ENCODE measurements at places on chromosomes 2 and 18.

DNA sequence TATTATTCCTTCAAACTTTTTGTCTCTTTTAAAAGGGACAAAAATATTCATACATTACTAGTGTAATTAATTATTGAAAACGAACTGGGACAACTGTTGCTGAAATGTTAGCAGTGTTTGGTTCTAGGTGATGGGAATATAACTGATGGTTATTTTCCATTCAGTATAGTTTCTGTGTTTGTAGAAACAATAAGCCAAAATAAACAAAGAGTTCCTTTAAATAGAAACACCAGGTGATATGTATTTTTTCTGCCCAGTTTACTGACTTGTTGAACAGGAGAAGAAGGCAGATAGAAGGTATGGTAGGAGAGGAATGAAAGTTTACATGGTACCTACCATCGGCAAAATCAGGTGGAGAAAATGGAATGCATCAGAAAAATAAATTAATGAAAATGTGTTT is 74.2 kb downstream of the LYPD6B start:
- DNase-seq: no peak

DNA sequence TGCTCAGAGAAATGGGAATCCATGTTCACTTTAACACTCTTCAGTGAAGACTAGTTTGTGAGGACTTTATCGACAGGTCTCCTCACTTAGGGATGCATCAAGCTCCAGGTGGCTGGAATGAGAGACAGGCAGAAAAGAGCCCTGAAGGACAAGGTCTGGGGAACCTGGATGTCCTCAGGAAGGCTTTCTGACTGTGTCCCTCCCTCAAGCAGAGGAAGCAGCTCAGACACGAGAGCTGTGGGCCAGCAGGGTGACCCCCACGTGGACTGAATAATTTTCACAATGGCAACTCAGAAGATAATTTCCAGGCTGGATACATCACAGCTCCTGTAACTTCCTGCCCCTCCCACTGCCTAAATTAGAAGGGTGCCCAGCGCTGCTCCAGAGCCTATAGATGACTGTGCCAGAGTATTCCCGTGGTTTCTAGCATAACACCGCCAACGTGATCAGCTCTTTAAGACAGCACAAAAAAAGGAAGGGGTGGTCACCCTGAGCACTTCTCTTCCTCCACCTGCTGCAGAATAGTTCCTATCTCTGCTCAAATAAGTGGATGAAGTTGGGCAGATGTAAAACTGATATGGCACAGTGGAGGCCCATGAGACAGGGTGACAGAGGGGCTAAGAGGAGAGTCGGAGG is 25.7 kb upstream of the NCK2 start:
- DNase-seq: no peak

GRCh38 chr2:85266146-85267041 is 61.4 kb downstream of the TGOLN2 start:
- DNase-seq: no peak

DNA sequence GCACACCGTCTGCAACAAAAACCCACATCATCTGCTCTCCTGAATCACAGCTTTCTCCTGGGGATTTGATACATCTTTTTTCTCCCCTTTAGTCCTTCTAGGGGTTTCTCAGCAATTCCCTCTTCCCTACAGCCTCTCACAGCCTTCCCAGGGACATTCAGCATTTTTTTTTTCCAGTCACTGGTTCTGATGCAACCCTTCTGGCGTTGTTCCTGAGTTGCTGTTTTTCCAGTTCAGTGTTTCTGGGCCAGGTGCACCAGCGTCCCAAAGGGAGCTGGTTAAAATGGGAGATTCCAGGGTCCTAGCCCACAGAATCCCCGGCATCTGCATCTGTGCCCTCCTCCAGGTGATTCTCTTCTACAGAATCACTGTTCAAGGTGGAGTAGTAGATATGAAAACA is 36.1 kb downstream of the ADCY3 start:
- no peak for DNase-seq

DNA sequence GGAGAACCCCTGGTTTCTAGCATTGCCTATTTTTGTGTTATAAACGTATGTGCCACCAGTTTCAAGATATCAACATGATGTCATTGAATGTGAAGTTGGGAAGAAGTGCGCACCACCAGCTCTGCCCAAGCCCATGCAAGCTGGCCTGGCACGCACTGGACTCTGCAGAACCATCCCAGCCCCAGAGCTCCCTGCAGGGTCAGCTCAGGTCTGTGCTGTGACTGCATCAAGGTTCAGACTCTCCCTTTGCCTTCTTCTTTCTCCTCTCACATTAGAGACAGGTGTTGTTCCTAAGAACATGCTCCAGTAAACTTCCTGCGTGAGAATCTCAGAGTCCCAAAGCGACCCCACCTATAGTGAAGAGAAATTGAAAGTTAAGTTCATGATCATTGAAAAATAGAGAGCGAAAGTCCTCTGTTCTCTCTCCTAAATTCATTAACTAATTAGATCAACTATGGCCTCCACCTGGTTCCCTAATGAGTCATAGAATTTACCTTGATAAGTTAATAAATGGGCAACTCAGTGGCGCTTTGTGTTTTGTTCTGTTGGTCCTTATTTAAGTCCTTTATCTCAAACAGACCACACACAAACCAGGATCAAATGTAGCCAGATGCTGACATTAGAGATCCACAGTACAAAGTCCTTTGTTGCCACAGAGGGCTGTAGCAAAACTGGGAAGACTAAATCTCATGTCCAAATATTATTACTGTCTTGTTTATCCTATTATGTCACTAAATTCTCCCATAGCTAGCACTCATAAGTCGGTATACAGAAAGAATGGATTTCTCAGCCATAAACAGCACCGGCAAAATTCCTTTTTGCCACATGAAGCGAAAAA is 432.3 kb downstream of the STK39 start:
- DNase-seq: no peak

DNA sequence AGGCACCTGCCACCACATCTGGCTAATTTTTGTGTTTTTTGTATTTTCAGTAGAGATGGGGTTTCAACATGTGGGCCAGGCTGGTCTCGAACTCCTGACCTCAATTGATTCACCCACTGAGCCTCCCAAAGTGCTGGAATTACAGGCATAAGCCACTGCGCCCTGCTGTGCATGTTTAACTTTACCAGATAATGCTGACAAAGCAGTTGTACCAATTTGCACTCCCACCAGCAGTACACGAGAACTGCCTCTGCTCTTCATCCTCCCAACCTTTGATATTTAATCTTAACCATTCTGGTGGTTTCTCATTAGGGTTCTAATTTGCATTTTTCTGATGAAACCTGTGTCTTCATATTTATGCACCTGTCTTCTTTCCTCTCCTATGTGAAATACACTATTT is 12.0 kb upstream of the DYM start:
- no peak for DNase-seq

DNA sequence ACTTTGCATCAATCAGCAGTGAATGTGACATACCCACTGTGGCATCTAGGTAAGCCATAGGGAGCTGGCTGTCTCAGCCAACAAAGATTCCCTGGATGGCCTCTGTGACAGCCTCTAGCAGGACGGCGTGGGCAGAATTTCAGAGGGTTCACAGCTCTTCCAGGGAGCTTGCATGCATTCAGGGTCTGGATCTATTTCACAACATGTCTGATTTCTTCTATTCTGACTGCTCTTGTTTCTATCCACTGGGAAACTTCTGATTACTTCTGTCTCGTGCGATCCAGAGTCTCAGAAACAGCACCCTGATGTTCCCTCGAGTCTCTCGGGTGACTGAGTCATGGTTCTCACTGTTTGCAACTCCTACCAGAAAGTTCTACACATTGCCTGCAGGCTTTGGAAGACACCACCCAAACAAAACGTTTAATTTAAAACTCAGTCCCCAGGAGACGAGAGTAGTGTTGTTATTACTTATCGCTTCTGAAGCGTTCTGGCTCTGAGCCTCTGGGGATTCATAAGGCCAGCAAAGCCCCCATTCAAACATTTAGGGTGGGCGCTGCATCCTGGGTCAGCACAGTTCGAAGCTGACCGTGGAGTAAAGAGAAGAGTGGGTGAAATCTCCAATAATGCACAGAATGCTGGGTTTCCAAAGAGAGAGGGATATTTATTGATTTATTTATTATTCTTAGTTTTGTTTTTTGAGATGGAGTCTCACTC is 41.9 kb upstream of the ODC1 start:
- no peak for DNase-seq

GRCh38 chr2:19706332-19706731 is 195.5 kb downstream of the TTC32 start:
- DNase-seq: no peak

DNA sequence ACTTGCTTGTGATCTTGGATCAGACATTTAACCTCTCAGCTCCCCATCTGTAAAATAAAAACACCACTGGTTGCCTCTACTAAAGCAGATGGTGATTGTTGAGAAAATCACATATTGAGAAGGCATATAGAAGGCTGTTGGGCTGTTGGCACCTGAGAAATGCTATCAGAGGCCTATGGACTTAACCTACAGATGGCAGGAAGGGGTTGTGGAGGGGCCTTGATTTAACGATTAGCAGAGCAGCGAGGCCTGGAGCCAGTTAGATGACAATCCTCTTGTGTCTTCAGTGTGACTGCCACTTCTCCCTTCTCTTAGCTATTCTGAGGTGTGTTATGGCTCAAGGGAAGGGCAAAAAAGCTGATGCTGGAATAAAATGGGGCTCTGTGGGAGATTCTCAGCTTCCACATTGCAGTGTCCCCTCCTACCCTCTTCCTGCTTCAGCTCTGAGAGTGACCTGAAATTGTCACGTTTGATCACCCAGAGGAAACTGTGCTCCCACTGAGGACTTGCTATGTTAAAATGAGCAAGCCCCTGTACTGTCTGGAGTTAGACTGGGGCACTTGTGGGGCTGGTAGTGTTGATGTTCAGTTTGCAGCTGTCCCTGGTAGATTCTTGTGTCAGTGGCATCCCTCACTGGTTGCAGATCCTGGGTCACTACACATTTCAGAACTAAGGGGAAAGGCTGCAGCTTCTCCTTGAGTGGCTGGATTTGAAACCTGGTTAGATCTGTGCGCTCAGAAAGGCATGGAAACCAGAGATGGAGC is 31.5 kb downstream of the CXCR4 start:
- no peak for DNase-seq

- no peak for DNase-seq
Observed at GRCh38 chr2:32594573-32594972, 33.3 kb upstream of the TTC27 start.

DNA sequence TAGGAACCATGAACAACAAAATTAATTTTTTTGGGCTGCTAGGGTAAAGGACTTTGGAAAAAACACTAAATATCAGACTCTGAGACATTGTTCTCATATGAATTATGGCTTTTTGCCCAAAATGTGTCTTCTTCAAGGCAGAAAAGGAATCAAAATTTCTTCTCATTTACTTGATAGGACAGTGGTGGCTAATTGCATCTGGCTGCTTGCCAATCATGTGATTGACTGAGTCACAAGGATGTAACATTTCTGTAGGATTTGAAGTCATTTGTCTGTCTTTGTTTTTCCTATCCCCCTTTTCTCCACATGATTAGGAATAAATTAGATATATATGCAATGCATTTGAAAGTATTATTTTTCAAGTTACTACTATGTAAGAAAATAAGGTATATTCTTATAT is 130.2 kb downstream of the SLC4A10 start:
- DNase-seq: no peak

- no peak for DNase-seq
Observed at GRCh38 chr2:10775831-10776230, 36.8 kb downstream of the PDIA6 start.

- no peak for DNase-seq
Observed at GRCh38 chr2:119657466-119658145, 21.4 kb upstream of the TMEM177 start.
